ENCODE measurements at places on chromosomes 13 and 19.

- no peak for DNase-seq
Measured at GRCh38 chr13:112067871-112068539, 1.1 kb downstream of the SOX1 start.

DNA sequence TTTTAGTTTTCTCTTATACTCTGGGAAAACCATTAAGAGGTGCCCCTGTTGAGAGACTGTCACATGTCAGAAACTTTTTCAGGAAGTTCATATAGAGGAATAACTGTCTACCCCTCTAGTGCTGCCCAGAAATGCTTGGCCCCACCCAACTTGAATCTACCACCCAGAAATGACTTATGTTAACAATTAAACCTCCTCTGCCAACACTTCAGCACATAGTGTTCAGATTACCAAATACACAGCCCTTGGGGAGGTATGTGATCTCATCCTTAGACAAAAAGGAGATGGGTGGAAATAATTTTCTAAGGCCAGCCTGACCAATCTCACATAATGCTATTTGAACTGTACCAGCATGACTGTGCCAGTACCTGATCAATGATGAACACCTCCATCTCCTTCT, 35.6 kb downstream of the CCDC169 start:
- DNase-seq = no peak

- no peak for DNase-seq
Measured at GRCh38 chr13:95677564-95678266, 776 bp downstream of the DNAJC3 start.

DNA sequence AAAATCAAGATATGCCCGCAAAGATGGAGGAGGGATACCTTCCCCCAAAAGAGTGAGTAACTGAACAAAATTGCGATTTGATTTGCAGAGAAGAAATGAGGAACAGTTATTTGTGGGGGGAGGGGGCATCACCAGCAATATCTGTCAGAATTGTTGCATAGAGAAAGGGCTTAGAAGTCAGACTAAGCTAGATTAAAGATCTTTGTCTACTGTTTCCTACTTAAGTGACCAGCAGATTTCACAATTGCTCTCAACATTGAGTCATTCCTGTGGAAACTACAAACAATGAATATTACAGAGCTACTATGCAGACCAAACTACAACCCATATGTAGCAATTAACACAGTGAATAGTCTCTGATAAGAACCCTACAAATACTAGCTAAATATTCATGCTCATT, 27.4 kb downstream of the FPR3 start:
- DNase-seq = no peak
